Foreskin fibroblast (primary cell): ENCODE measurements at places on chromosomes 7 and 10.

GRCh38 chr10:60980997-60981396, 37.0 kb upstream of the RHOBTB1 start:
- DNase-seq, result no peak

- DNase-seq, result peak; percentile 98
Observed at GRCh38 chr10:93437086-93437945, 44.8 kb downstream of the MYOF start.

DNA sequence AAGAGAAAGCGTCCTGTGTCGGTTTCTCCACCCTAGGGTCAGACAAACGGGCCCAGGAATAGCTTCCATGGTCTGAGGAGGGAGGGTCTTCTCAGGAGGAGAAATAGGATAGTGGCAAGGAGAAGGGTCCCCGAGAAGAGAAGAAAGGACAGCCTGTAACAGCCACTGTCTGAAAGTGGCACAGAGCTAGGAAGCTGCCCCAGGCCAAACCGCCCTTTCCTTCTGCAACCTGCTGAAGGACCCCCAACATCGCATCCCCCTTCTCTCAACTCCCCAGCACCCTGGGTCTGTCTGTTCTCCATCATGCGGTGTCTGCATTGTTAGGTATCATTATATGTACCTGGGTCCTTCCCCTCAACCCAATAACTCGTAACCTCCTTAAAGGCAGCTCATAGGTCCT, 47.1 kb downstream of the COL17A1 start:
- no peak for DNase-seq

DNA sequence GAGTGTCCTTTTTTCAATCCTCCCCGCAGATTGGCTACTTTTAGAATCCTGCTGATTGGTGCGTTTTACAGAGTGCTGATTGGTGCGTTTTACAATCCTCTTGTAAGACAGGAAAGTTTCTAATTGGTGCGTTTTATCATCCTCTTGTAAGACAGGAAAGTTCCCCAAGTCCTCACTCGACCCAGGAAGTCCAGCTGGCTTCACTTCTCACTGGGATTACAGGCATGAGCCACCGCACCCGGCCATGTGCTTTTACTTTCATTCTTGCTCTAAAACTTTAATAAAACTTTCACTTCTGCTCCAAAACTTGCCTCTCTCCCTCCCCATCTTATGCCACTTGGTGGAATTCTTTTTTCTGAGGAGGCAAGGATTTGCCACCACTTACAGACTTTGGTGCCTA, 17.0 kb upstream of the WAPL start:
- DNase-seq, result peak; percentile 31

DNA sequence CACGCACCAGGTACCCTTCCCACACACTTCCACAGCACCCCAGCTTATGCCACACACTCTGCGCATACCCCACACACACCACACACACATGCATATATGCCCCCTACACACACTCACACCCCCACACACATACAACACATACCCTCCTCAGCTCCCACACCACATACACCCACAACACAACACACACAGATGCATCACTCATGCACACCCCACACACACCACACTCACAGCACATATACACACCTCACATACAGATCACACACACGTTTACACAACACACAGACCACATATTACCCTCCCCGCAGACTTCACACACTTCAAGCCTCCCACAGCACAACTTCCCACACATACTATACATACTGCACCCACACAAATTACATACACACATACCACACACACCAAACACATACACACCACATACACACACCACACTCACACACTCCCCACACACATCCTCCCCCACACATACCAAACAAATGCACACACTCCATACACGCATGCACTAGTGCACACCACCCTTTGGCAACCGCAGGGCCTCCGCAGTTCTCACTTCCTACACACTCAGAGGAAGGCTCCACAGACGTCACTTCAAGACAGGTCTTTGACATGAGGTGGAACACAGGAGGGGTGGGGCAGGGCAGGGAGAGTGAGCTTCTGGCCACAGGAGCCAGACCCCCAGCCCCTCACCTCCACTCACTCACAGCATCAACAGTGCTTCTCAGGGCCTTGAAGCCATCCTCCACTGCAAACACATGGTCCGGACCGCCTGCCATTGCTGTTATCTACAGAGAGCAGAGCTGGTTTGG, 18.5 kb upstream of the ANTXRL start:
- no peak for DNase-seq

GRCh38 chr7:140390034-140390433, 8.3 kb downstream of the SLC37A3 start:
- no peak for DNase-seq

DNA sequence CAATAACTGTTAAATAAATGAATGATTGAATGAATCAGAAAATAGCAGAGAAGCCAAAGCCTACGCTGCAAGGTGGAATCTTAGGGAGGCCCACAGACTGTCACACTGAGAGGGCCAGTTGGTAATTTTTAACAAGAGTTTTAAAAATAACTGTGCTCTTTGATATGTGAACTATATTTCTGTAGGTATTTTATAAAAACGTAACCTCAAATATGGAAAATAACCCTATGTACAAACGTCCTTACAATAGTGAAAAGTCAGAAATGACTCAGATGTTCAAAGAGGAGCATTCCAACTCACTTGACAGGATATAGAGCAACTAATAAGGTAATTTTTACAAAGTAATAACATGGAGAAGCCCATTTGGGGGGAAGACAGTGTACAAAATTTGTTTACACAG, 18.9 kb upstream of the TMEM273 start:
- no peak for DNase-seq

DNA sequence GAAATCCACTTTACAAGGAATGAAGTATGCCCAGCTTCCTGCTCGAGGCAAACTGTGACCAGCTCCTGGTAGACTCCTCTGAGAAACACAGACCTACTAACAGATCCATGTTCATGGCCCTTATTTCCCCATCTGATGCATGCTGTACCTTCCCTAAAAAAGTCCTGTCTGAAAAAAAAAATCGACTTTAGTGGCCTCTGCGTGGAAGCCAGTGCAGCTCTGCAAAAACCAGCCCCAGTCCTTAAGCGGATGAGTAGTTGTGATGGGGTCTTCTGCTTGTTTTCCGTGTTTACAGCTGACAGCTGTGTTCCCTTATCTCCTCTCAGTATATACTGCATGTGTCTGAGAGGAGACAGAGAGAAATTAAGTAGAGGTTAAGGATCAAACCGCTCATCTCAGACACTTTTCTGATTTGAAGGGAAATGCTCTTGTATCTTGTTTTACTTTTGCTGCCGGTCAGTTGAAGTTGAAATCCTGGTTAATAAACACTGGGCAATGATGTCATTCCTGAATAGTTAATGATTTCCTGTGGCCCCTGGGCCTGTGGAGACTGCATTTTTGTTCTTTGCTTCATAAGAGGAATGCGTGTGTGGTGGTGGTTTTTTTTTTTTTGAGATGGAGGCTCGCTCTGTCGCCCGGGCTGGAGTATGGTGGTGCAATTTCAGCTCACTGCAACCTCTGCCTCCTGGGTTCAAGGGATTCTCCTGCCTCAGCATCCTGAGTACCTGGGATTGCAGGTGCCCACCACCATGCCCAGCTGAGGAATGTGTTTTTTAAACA, 67.6 kb downstream of the DOCK1 start:
- peak; percentile 86 for DNase-seq
